Left ventricle myocardium superior (tissue), 1 donor: ENCODE measurements at places on chromosomes 3 and 15.

DNA sequence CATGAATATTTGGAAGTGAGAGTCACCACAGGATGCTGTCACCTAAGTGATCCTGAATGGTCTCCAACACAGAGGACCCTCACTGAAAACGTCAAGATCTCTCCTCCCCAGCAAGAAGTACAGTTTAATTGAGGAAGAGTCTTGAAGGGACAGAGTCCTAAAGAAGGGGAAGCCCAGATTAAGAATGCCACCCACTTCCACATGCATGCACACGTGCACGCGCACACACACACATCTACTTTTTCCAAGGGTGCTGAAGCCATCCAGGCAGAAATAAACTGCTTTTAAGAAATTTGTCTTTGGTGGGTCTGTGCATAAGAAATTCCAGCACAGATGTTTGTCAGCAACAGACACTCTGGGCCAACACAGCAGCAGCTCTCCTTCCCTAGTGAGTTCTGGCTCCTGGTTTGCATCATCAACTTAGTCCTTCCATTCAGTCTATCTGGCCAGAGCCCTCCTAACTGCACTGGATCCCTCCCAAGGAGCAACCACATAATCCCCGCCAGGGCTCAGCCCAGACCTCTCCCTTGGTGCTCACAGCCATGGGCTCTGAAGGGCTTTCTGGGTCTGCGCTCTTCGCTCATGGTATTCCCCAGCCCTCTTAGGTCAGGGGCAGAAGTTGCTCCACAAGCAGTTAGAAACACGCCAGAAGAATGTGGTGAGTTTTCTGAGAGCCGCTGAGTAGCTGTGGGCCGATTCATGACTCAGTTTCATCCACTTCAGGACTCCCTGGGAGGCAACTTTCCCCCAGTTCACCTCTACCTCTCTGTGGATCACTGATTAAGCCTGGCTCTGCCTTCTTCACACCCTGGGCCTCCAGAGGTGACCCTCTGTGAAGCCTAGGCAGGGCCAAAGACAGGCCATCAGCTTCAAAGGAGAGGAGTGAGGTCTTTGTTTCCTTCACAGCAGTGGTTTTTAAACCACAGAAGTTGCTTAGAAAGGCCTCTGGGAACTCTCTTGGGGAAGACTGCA is 132.6 kb upstream of the LIPC start:
- peak; percentile 33 for DNase-seq

DNA sequence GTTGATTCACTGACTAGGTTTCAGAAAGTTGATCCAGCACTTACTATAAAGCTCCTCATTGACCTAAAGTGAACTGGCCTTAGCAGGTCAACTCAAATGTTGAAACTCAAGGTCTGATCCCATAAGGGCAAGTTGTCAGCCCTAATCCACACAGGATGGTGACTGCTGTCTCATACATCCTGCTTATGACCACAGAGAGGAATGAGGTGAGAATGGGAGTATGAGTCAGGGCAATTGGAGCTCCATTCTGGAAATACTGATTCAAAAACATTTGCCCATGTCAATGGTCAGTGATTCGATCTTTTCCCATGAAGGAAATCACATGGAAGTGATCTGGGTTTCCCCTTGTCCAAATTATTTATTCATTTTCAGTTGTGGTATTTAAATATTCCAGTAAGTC is 78.7 kb downstream of the ZNF385D start:
- DNase-seq, result no peak

DNA sequence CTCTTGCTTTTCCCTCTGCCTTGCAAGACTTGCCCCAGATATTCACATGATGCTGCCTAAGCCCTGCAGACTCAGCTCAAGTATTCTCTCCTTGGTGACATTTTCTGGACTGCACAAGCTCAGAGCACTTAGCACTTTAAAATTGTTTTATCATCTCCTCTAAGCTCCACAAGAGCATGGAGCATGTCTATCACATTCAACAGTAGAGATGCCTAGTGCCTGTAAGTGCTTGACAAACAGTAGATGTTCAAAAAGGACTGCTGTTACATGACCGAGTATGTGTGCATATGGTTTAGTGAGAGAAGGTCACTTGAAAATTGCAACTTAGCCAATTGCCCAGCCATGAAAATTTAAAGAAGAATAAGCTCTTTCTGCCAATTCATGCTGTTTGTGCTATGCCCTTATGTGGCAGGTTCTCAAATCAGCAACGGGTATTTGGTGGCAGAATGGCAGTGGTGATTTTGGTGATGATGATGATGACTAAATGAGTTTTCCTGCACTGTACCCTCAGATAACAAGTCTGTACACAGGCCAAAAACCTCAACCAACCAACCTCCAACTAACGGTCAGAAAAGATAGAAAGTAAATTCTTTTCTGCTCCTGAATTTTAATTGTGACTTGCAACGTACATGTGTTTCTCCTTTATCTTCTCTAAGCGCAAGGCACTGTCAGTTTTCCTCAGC is 647.2 kb upstream of the UBE2E2 start:
- no peak for DNase-seq

DNA sequence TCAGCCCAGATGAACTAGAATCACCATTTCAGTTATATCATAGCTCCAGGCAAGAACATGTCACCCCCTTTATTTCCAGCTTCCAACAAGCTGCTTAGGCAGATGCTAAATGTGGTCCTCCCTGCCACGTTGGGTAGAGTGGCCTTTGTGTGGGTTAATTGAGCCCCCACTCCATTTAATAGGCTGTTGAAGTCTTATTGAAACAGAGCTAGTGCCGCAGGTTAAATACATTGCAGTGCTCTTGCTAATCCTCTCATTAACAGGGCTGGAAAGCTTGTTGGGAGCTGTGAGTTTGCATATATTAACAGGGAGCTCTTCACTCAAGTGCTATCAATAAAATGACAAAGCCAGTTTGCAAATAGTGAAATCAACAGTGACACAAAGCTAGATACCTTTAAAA is 248.4 kb upstream of the CMC1 start:
- no peak for DNase-seq

- DNase-seq, result peak; percentile 88
Observed at GRCh38 chr3:38005076-38006020, 14.8 kb downstream of the VILL start.

GRCh38 chr3:13549623-13550422 is 898 bp downstream of the FBLN2 start:
- no peak for DNase-seq

DNA sequence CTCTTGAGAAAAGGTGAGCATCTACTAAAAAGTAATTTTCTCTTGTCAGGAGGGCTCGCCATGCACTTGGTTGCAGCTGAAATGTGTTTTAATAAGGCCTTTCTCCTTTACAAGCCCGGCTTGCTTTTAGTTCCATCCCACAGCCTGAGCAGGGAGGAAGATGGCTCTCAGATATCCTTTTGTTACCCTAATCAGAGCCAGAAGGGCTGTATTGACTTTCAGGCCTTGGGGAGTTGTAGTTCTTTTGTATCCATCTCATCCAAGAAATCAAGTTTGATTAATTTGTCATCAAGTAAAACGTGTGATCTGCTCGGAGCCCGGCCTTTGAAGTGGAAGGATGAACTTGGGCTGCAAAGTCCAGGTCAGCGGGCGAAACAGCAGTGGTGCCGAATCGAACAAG is 52.9 kb downstream of the EIF4E3 start:
- DNase-seq, result no peak

DNA sequence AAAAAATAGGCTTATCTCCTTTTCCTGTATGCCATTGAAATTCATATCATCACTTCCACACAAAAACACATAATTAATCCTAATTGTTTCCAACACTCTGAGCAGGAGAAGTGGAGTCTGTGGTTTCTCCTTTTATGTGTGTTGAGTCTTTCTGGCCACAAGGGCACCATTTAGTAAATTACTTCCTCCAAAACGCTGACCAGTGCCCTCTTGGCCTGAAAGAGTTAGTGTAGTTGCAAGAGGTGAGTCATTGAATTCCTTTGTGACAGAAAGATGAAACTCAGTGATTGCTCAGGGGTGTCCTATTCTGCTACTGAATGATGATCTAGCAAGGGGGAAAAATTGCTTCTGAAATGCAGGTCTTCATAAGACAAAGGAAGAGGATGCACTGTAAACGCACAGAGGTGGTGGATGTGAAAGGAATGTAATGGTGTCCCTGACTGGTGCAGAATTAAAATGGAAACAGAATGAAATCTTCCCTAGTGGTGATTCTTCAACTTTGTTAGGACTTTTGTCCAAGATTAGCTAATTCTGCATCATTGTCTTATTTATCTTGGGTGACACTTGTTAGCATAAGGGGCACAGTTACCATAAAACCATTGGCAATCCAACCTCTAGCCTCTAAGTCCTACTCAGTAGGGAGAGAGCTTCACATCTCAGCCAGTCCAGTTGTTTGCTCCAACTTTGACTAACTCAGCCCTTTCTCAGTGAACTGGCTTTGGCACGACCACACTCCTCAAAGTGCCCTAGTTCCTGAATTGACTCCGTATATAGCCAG is 208.4 kb upstream of the NANOGP8 start:
- no peak for DNase-seq

- no peak for DNase-seq
Observed at GRCh38 chr15:64246364-64247189, 83.8 kb upstream of the PPIB start.

DNA sequence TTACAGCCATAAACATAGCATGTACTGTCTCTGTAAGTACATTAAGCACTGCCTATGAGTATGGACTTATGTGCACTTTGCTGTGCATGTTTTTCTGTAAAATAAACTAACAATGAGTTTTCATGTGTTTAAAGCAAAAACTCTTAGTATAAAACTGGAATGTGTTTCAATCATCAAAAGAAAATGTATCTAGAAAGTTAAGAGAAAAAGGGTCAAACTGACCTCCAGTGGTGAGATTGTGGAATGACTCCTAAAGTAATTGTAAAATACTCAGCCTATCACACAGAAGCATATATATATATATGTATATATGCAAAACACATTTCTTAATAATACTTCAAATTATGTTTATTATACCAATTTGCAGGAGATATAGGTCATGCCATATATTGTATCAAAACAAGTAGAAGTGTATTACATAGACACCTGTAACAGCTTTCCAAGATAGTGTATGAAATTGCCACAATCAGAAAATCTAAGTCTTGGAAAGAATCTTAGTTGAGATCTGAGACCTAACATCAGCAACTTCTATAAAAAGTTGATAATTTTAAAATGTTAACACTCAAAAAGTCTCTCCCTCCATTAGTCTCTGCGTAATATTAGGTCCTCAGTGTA is 199.6 kb downstream of the FMN1 start:
- no peak for DNase-seq

DNA sequence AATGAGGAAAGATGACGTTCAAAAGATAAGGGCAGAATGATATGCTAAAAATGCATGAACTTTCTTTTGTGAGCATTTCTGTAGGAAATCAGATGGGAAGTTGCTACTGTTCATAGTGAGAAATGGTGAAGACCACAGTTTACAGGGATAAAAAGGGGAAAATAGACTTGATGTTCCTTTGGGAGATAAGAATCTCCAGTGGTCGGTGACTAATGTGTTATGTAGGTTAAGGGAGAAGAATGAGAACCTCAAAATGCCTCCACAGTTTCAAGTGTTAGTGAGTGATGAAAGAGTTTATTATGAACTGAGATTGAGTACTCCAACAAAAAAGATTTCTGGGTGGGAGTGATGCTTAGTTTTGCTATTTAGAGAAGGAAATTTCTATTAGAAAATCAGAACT is 247.2 kb downstream of the LSAMP start:
- no peak for DNase-seq

DNA sequence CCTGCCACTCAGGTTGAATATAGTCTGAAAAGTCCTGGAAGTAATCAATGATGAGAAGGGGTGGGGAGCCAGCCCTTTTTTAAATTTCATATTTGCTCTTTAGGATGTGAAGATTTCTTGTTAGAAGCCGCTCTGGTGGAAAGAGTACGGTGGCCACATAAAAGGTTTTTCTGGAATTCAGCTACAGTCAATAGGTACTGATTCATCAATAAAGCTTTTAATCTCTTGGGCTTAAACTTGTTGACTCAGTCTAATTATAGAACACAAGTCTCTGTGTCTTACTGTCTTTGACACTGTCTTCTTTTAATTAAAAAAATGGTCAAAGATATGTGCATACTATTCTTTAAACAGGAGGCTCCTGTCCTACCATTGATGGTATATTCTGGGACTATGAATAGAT is 99.9 kb upstream of the TP63 start:
- DNase-seq, result no peak

- DNase-seq, result no peak
Observed at GRCh38 chr3:127639173-127640041, 10.4 kb downstream of the PODXL2 start.

- no peak for DNase-seq
Observed at GRCh38 chr3:156762631-156763185, 63.4 kb upstream of the LEKR1 start.

DNA sequence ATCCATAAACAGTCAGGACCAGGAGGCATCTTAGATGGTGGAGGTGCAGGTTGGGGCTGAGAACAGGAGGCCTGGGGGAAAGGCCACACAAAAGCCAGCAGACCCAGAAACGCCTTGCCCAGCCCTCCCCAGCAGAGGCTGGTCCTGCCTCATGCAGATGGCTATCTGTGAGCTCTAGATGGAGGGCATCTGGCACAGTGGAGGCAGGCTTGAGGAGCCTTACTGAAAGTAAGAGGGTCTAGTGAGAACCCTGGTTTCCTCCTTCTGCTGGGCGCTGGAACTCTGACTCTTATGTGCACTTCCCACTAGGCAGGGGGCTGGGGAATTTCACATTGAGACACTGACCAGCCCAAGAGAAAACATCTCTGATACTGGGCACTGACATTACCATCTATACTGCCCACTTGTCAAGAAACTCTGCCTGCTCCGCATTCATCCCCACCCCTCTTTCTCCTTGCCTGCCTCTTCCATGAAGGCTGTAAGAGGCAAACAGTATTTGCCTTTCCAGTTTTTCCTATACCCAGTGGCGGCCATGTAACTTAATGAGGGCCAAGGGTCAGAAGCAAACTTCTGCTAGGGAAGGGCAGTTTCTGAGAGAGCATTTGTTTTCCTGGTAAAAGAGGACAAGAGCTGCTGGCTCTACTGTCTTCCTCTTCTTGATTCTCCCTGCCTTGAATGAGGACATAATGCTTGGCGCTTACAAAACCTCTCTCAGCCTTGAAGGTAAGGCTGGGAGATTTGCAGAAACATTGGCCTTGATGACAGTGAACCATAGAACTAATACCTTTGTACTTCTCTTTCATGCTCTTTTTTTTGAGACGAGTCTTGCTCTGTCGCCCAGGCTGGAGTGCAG is 4.4 kb upstream of the SCN5A start:
- no peak for DNase-seq

DNA sequence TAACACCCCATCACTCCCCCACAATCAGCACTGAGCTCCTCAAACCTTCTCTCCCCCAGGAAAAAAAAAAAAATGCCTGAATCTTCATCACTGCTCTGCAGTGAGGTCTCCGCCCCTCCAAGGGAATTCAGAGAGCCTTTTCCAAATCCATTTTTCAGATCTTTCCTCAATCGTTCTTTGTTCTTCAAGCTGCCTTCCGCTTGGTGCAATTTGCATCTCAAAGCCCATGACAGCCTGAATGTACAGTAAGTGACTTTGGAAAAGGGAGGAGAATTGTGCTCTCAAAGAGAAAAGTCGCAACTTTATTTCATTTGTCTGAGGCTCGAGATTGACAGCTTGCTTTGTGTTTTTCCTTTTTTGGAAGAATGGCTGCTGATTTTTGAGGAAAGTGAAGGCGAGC is 75.0 kb downstream of the CORO2B start:
- DNase-seq, result no peak

- DNase-seq, result no peak
Observed at GRCh38 chr15:59436774-59437141, 1.2 kb upstream of the FAM81A start.

- DNase-seq, result no peak
Observed at GRCh38 chr15:51966192-51966591, 5.4 kb downstream of the LEO1 start.
